ENCODE measurements at places on chromosomes 16 and 17. TPM values are rescaled to one million over a fixed set of nuclear protein-coding genes. Genes with fewer than 3 reads are reported as not detected.

- no peaks in the 10 kb centered on the region for H3K36me3 ChIP-seq
- no peak for DNase-seq
- no peak overlapping the region for H3K27ac ChIP-seq
Measured at GRCh38 chr16:60225541-60225940, 1491.4 kb upstream of the GOT2 start.

DNA sequence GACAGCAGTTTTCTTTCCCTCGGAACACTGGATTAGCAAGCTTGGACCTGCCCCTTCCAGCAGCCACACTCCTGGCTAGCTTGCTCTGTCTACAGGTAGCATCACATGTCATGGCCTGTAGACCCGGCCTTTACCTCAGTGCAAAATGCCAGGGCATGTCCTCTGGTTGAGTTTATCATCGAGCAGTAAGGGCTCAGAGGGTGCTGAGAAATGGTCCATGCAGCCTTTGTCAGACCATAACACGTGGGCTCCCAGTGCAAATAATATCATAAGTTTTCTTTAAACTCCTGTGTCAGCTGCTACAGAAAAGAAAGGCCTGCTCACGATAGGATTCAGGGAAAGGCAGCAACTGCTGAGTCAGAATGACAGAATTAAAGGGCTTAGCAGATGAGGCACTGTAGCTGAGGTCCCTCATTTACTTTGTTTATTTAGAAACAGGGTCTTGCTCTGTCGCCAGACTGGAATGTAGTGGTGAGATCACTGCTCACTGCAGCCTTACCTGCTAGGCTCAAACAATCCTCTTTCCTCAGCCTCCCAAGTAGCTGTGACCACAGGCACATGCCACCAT is 8.0 kb upstream of the GNA13 start:
- no peak overlapping the region for H3K4me3 ChIP-seq
- no peaks in the 10 kb centered on the region for H3K27me3 ChIP-seq
- no peak overlapping the region for H3K27ac ChIP-seq
- no peaks in the 10 kb centered on the region for H3K36me3 ChIP-seq
- H3K4me1 ChIP-seq, result peaks cover 7% of the 10 kb centered on the region
- no peak for DNase-seq

DNA sequence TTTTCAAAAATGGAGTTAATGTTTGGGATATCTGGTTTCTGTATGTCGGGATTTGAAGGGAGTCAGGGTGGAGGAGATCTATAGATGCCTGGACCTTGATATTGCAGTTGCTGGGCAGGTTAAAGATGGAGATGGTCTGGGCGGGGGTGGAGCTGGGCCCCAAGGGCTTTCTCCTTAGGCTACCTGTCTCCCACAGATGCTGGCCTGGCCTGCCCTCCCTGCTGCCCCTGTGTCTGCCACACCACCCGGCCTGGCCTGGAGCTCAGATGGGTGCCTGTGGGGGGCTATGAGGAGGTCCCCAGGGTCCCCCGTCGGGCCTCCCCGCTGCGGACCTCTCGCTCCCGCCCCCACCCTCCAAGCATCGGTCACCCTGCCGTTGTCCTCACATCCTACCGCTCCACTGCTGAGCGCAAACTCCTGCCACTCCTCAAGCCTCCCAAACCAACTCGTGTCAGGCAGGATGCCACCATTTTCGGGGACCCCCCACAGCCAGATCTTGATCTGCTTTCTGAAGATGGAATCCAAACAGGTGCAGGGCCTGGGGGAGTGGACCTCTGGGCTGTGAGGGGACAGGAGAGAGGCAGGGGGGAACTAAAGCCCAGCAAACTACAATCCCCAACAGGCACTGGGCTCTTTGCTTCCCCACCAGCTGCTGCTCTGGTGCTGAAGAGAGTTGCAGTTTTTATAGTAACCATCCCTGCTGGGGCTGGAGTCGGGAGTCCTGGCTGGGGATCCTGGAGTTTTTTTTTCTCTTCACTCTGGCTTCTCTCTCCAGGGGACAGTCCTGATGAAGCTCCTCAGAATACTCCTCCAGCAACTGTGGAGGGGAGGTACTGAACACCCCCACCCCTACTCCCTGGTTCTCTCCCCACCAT is 2.9 kb downstream of the ARHGEF15 start:
- no peak overlapping the region for H3K4me3 ChIP-seq
- peaks cover 13% of the 10 kb centered on the region for H3K4me1 ChIP-seq
- DNase-seq, result no peak
- H3K27ac ChIP-seq, result no peak overlapping the region

The NAE1 gene
- 145 TPM for total RNA-seq

The PERCC1 gene
- total RNA-seq, result not detected

DNA sequence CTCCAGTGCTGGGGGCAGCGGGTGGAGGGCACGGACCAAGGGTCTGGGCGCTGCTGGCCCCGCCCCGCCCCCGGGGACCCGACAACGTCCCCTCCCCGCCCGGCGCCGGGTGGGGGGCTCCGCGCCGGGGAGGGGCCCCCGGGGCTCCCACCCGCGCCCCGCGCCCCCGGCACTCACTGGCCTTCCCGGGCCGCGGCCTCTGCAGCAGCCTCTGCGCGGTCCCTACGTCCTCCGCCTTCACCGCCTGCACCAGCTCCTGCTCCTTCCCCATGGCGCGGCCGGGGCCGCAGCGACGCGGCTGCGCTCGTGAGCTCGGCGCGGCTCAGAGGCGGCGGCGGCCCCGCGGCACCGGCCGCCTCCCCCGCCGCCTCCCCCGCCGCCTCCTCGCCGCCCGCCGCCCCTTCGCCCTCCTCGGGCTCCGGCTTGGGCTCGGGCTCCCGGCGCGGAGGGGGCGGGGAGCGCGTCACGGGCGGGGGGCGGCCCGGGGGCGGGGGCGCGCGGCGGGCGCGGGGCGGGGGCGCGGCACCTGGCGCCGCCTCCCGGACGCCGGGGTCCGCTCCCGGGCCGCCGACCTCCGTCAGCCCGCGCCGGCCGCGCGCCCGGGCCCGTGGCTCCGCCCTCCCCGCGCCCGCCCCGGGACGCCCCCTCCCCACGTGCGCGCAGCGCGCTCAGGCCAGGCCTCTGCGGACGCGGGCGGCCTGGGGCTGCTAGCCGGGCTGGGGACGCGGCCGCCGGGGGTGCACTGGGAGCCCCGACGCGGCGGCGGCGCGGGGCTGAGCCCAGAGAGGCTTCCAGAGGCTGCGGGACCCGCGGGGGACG is at the start of gene CASKIN1:
Gene CASKIN1, minus strand, starts transcription at position 444 of the 819 bp plus-strand sequence. Its CDS starts 173 bp downstream, at position 271.
- peaks cover 10% of the 10 kb centered on the region for H3K4me1 ChIP-seq
- H3K27ac ChIP-seq, result no peak within 1 kb of the TSS
- H3K4me3 ChIP-seq, result peak within 1 kb of the TSS; percentile 39
- no peak for DNase-seq
- peaks cover 34% of the 10 kb centered on the region for H3K27me3 ChIP-seq

The TMEM100 gene
- total RNA-seq, result 0.48 TPM

The MYADML2 gene
- total RNA-seq, result 0.17 TPM

The C16orf95 gene
- total RNA-seq, result 5.4 TPM

GRCh38 chr16:79847101-79847500 is 246.6 kb upstream of the MAF start:
- H3K36me3 ChIP-seq, result no peaks in the 10 kb centered on the region
- H3K4me1 ChIP-seq, result no peaks in the 10 kb centered on the region
- no peak overlapping the region for H3K27ac ChIP-seq
- no peak for DNase-seq

- H3K27ac ChIP-seq, result no peak overlapping the region
- H3K4me3 ChIP-seq, result no peak overlapping the region
- H3K36me3 ChIP-seq, result no peaks in the 10 kb centered on the region
- no peaks in the 10 kb centered on the region for H3K27me3 ChIP-seq
Measured at GRCh38 chr17:67441052-67441895, 64.2 kb downstream of the PITPNC1 start.

GRCh38 chr16:83233153-83233552 is 574.6 kb upstream of the HSBP1 start:
- DNase-seq, result no peak
- no peaks in the 10 kb centered on the region for H3K4me1 ChIP-seq
- H3K36me3 ChIP-seq, result no peaks in the 10 kb centered on the region
- H3K4me3 ChIP-seq, result no peak overlapping the region

- H3K4me3 ChIP-seq, result no peak overlapping the region
- H3K27ac ChIP-seq, result no peak overlapping the region
- no peak for DNase-seq
- H3K36me3 ChIP-seq, result no peaks in the 10 kb centered on the region
- no peaks in the 10 kb centered on the region for H3K4me1 ChIP-seq
- no peaks in the 10 kb centered on the region for H3K27me3 ChIP-seq
Measured at GRCh38 chr17:59234631-59235030, 14.3 kb downstream of the GDPD1 start.

GRCh38 chr16:29678691-29679267 is at the start of gene QPRT:
Gene QPRT, plus strand, starts transcription at chr16:29679180. Its CDS starts 18 bp downstream, at chr16:29679198.
- H3K27me3 ChIP-seq, result no peaks in the 10 kb centered on the region
- no peaks in the 10 kb centered on the region for H3K36me3 ChIP-seq
- DNase-seq, result peak; percentile 84
- peak within 1 kb of the TSS; percentile 91 for H3K27ac ChIP-seq

The CCL4 gene
- not detected for total RNA-seq

GRCh38 chr17:75093548-75094158 is 5.9 kb downstream of the SLC16A5 start:
- H3K36me3 ChIP-seq, result no peaks in the 10 kb centered on the region
- no peak for DNase-seq
- H3K27ac ChIP-seq, result 0 out of 2 replicates have a peak overlapping the region, but pooled peaks have one; percentile 19
- peaks cover 26% of the 10 kb centered on the region for H3K4me1 ChIP-seq

- H3K4me1 ChIP-seq, result peaks cover 5% of the 10 kb centered on the region
- H3K27ac ChIP-seq, result no peak overlapping the region
Measured at GRCh38 chr16:67105881-67106280, 3.9 kb upstream of the PHAF1 start.

The SRCAP gene
- 54.3 TPM for total RNA-seq

DNA sequence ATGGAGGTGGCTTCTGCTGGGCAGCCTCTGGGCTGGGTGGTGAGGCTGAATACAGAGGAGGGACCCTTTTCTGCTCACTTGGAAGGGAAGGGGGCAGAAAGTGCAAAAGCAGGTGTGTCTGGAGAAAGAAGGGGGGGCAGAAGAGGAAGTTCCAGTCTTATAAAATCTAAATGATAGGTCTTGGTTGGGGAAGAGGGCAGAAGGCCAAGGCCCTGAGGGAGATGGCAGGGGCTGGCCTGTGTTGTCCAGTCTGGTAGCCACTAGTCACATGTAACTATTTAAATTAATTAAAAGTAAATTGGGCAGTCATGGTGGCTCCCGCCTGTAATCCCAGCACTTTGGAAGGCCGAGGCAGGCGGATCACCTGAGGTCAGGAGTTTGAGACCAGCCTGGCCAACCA is 2.5 kb upstream of the CAMKK1 start:
- H3K27me3 ChIP-seq, result no peaks in the 10 kb centered on the region
- H3K4me3 ChIP-seq, result no peak overlapping the region
- no peaks in the 10 kb centered on the region for H3K36me3 ChIP-seq
- peaks cover 17% of the 10 kb centered on the region for H3K4me1 ChIP-seq
- no peak for DNase-seq

DNA sequence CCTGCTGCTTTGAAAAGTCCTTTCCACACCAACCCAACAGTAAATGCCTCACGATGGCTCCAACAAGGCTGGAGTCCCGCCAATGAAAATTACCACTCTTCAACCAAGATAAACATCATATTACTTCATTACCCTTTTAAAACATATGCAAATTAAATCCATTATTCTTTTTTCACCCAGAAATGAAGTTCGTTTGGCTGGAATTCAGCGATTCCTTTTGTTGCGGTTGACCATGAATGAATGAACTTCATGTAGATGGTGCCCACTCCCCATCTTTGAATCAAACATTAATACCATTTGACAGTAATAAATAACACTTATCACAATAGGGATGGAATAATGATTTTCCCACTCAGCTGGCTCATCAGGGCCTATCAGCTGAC is 211.5 kb upstream of the TOX3 start:
- H3K36me3 ChIP-seq, result no peaks in the 10 kb centered on the region
- no peaks in the 10 kb centered on the region for H3K27me3 ChIP-seq
- no peaks in the 10 kb centered on the region for H3K4me1 ChIP-seq
- no peak overlapping the region for H3K27ac ChIP-seq

The OR1F1 gene
- 0.48 TPM for total RNA-seq

GRCh38 chr17:66829386-66829864 is 5.5 kb upstream of the CACNG5 start:
- H3K27me3 ChIP-seq, result peaks cover 1% of the 10 kb centered on the region
- H3K4me1 ChIP-seq, result peaks cover 9% of the 10 kb centered on the region
- no peak overlapping the region for H3K27ac ChIP-seq
- no peaks in the 10 kb centered on the region for H3K36me3 ChIP-seq

- H3K36me3 ChIP-seq, result no peaks in the 10 kb centered on the region
- DNase-seq, result no peak
- no peaks in the 10 kb centered on the region for H3K27me3 ChIP-seq
- no peak overlapping the region for H3K4me3 ChIP-seq
- no peak overlapping the region for H3K27ac ChIP-seq
Measured at GRCh38 chr17:8946476-8946875, 19.0 kb downstream of the PIK3R5 start.

The ITGB3 gene
- total RNA-seq, result 0.09 TPM

DNA sequence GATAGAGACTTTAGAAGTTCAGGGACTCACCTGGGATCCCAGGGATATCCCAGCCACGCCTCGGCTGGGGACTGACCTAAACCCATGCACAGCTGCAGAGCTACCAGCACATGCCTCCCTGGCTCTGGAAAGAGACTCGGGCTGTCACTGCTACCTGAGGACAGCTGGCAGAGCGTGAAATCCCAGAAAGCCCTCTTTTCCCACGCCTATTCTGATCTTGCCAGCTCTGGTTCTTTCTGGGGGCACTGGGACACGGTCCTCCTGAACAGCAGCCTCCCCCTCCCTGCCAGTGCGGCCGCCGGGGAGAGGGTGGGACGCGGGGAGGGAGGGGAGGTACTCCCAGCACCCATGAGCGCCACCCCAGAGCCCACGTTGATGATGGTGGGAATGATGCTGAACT is 10.8 kb downstream of the P2RX5 start:
- no peak overlapping the region for H3K4me3 ChIP-seq
- no peaks in the 10 kb centered on the region for H3K36me3 ChIP-seq
- DNase-seq, result peak; percentile 41
- no peak overlapping the region for H3K27ac ChIP-seq
- H3K27me3 ChIP-seq, result no peaks in the 10 kb centered on the region
- H3K4me1 ChIP-seq, result no peaks in the 10 kb centered on the region

DNA sequence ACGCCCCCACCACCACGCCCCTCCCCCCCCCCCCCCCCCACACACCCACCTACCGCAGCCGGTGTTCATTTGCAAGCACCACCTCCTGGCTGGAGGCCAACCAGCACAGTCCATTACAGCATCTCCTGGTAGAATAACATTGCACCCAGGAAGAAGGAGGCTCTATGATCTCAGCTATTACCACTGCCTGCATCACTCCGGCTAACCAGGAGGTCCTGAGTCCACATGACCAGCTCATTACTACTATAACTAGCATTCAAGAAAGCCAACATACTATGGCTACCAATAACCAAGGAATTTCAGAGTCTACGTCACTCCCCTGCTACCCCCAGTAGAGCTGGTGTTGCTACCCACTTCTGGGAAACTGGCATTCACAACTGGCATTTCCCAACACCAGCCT is 81.1 kb upstream of the ALOX12 start:
- no peak overlapping the region for H3K4me3 ChIP-seq
- no peaks in the 10 kb centered on the region for H3K36me3 ChIP-seq
- no peaks in the 10 kb centered on the region for H3K27me3 ChIP-seq
- H3K27ac ChIP-seq, result no peak overlapping the region
- no peak for DNase-seq
